ENCODE measurements at places on chromosomes 7 and 10.

- no peak for DNase-seq
Observed at GRCh38 chr7:77687747-77688144, 8.5 kb upstream of the RSBN1L start.

GRCh38 chr7:63042730-63043511 lies 955.7 kb upstream of the ZNF722 start:
- DNase-seq, result no peak

DNA sequence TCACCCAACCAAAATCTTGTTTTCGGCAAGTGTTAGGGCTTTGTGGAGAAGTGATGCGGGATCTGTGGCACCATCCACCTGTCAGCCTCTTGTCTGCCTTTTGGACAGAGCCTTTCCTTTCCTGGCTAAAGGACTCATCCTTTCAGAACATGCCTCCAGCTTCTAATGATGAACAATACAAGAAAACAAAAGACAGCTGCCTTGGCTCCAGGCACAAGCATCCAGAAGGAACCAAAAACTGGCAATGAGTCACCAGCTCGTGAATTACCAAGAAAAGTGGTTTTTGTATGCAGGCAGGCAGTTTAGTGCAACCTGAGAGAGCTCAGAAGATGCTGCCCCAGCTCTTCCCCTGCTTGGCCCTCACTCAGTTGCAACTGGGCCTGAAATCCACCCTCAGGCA lies 84.6 kb upstream of the NAMPT start:
- no peak for DNase-seq

DNA sequence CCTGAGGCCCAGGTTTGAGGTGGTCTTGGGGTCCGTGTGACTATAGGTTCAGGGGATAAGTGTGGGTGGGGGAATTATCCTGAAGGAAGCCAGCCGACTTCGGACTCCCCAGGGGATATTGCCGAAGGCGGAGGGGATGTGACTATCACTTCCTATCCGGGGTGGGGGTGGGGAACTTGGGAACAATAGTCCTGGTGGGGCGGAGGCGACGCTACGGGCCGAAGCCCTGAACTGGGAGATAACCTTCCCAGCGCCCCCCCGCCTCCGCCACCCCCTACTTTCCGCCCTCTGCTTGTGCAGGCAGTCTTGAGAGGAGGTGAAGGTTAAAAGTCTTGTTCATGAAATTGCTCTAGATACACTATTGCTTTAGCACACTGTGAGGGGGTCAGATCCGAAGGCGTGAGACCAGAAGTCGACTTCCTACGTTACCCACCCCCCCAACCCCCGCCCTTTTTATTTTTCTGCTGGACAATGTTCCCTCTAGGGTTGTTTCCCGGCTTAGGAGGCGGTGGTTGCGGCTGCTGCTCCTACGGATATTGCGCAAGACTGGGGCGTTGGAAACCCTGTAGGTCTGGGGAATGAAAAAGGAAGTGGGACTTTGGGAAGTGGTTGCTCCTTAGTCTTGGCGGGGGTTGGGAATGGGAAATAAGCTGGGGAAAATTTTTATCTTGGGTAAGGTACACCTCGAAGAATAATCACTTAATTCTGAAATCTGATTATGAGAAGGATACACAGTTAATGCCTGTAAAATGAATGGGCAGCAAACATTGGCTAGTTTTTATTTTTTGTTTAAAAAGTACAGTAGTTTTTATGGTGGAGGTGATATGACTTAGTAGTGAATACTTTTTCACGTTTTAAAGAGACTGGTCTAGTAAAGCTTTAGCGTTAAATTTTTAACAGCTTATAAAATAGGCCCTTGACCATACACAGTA lies 1.5 kb downstream of the PTPN12 start:
- no peak for DNase-seq

DNA sequence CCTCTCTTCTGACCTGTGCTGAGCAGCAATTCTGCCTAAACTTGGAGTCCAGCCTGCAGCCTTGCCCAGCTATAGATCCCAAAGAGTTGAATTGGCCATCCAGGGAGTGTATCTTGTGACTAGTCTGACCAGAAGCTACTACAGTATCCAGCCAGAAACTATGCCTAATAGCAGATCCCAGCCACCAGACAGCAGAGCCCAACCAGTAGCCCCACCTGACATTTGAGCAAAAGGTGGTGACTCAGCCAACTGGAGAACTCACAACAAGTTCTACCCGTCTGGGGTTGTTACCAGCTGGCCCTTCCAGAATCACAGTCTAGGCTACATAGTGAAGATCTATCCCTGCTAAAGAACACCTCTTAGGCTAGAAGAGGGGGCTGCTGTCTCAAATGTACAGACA lies 315.0 kb downstream of the CRPPA start:
- DNase-seq, result no peak

DNA sequence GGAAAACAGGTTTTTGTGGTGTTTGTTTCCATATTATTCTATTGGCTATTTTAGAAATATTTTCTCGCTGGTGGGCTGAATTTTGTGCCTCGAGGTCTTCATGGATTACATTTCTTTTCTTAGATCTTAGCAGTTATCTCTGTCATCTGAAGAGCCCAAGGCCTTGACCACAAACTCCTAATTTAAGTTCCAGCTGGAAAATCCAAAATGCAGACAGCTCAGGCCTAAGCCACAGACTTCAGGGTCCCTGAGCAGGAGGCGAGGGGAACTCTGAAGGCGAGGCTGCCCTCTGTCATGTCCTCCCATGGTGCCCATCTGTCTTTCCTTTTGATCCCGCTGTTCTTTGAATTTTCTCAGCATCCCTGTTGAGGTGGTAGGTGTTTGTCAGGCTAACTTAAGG lies 14.3 kb downstream of the DENND10 start:
- no peak for DNase-seq

DNA sequence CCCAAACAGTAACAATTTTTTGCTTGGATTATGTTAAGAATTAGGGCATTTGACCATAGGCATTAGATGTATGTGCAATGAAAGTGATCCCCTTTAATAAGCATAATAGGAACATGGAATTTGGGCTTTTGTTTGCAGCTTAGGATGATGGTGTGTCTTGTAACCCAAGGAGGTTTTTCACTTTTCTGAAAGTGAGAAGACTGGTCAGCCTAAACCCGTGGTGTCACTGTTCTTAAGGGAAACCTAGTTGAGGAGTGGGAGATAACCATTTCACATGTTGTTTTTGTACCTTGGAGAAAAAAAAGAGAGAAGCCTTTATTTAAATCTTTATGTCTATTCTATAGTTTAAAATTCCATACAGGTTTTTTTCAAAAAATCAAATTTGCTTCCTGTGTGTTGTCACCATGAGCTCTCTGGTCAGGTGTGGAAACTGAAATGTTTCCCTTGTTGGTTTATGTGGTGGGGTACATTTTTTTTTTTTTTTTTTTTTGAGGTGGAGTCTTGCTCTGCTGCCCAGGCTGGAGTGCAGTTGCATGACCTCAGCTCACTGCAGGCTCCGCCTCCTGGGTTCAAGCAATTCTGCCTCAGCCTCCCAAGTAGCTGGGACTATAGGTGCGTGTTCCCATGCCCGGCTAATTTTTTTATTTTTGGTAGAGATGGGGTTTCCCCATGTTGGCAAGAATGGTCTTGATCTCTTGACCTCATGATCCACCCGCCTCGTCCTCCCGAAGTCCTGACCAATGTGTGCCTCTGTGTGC lies 7.7 kb downstream of the CCM2 start:
- no peak for DNase-seq

- no peak for DNase-seq
Observed at GRCh38 chr10:26981232-26981824, 119.0 kb downstream of the ANKRD26 start.

DNA sequence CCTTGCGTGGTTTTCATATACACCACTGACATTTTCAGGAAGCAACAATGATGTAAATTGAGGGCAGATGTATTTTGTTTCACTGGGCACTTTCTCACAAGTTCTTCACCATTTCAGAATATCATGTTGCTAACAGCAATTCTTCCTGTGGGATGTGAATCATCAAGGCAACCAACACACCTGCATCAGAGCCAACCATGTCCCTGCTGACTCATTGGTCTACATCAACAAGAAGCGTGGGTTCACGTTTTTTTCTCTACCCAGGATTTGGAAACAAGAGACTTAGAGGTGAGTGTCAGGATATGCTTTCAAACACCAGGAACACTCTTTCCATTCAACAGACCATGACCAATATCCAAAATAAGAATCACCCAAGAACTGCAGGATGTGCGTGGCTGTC lies 203.9 kb downstream of the TEX36 start:
- DNase-seq, result no peak

DNA sequence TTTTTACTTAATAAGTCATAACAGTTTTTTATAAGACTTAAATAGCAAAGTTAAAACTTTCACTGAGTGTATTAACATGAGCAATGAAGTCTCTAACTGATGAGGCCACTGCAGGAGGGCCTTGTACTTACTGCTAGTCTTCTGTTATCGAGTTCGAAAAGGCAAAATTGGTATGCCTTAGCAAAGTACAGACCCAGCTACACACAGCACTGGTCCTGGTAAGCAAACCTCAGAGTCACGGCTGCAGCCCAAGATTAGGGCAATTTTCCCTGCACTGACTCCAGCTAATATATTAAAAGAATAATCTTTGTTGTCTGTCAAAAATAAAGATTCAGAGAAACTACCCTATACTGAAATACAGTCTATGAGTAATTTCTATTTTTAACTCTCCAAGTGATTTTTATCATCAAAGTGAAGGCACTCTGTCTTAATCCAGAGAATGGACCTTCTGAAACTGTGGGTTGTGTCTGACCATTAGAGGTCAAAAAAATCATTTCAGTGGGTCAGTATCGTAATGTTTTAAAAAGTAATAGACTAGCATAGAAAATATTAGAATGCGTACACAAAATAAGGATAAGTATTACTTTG lies 85.7 kb downstream of the HBP1 start:
- no peak for DNase-seq

GRCh38 chr7:24328050-24328449 lies 44.1 kb downstream of the NPY start:
- DNase-seq, result no peak

- no peak for DNase-seq
Observed at GRCh38 chr10:112628951-112629609, 182.1 kb downstream of the VTI1A start.
